ENCODE measurements at places on chromosomes 3 and 15.
A peak's percentile ranks its signal among the peaks of the same experiment; 100 is the strongest.

- DNase-seq = no peak
These were observed 5.5 kb upstream of the PLXND1 start for GRCh38 chr3:129611812-129612533.

DNA sequence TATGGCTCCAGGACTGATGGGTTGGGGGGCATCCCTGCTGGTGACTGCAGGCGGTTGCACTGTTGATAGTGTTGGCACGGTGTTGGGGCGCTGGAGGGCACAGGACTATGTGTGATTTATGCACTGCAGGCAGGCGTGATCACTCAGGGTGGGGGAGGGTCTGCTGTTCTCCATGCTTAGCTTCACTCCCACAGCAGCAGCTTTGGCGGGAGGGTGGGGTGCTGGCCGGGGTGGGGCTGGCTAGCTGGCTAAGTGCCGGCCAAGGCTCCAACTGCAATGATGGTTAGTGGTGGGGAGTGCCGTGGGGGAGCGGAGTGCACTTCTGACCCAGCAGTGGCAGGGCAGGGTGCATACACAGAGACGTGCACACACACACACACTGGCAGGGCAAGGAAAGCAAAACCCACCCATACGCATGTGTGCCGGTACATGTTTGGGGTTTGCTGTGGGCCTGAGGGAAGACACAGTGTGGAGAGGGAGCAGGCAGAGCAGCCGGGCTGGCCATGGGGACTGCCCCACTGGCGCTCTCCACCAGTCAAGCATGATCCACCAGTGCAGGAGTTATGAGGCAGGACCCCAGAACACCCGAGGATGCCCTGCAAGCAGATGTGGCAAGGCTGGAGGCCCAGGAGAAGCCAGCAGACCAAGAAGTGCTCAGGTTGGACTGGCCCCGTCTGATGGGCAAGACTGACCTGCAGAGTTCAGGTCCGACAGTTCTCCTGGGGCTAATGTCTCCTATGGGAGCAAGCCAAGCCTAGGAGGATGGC lies 16.5 kb upstream of the FGF7 start:
- DNase-seq = peak; percentile 7

DNA sequence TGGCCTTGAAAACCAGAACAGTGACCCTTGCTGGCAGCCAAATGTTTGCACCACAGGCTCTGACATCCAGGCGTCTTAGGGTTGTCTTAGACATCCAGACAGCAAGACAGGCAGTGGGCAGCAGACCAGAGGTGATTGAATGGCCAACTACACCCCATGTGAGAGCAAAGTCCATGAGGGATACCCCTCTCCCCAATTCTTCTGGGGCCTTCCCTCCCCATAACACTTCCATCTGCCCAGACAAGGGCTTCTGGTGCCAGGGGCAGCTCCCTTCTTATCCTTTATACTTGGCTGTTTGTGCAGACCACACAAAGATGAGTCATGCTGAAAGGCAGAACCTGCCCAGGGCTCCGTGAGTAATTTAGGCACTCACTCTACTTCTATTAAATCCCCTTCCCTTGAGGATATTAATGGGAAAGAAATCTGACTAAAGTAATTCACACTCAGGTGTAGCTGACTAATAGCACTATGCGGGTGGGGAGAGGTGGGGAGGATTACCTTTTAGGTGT lies 257.9 kb downstream of the UACA start:
- peak; percentile 80 for DNase-seq

DNA sequence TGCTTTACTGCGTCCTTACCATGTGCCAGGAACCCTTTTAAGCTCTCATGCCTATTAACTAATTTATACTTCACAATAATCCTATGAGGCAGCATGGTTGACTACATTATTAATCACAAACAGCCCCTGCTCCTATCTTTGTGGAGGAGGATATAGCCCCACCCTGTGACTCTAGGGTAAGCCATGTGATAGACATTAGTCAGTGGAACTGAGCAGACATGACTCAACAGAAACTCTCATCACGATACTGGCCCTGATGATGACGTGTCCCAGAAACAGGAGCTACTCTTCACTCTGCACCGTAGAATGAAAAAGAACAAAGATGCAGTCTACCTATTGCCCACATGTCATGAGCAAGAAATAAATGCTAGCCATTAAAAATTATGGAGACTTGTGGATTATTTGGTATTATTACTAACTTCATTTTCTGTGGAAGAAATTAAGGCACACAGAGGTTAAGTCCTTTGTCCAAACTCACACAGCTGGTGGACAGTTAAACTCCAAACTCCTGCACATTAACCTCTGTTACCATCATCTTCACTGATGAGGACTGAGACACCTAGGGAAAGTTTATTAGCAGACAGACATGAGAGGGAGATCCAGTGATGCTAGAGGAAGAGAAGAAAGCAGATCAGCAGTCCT lies 51.2 kb downstream of the CFAP20DC start:
- DNase-seq = no peak

GRCh38 chr3:4584456-4585249 lies 91.5 kb downstream of the ITPR1 start:
- DNase-seq = no peak

DNA sequence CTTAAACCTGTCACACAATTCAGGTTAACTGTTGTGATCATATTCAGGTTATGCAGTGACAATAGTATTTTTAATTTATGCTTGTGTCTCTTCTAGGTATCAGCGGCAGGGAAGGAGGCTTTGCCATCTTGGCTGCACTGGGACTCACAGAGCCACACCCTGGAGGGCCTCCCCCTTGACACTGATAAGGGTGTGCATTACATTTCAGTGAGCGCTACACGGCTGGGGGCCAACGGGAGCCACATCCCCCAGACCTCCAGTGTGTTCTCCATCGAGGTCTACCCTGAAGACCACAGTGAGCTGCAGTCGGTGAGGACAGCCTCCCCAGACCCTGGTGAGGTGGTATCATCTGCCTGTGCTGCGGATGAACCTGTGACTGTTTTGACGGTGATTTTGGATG lies 23.6 kb upstream of the BSN start:
- DNase-seq = no peak

DNA sequence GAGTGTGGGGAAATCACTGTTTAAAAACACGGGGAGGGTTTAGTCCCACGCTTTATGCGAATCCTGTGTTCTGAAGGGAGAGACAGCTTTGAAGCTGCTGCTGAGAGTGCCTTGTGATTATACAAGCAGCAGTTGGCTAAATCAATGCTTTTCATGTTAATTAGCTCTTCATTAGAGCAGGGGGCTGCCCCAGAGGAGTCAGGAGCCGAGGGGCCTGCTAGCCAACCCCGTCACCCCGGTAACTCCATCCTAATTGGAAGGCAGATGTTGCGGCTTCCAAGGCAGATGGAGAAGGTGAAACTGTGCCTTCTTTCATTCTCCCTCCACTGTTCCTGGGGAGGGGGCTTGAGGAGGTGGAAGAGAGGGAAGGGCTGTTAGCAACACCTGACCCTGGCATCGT lies 92.4 kb upstream of the ANKRD34C start:
- DNase-seq = peak; percentile 54

- no peak for DNase-seq
These were observed 46.8 kb downstream of the MYO5A start for GRCh38 chr15:52481915-52482314.

Measured in NCI-H69 (cell line).